ENCODE measurements at places on chromosomes 7 and 10.

DNA sequence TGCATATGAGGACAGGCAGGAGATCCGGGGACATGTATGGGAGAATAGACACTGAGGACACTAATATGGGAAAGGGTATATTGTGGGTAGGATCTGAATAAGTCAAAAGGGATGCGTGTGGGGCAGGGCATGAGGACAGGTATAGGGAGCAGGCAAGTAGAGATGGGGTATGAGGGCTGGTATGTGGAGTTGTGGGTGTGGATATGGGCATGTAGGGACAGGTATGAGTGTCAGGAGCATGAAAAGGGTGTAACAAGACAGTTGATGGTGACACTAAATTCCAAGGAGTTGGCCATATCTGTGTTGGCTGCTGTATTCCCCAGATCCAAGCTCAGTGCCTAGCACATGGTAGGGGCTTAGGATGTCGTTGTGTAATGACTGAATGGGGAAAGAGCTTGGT is 84.4 kb upstream of the PAX2 start:
- no peak for DNase-seq

DNA sequence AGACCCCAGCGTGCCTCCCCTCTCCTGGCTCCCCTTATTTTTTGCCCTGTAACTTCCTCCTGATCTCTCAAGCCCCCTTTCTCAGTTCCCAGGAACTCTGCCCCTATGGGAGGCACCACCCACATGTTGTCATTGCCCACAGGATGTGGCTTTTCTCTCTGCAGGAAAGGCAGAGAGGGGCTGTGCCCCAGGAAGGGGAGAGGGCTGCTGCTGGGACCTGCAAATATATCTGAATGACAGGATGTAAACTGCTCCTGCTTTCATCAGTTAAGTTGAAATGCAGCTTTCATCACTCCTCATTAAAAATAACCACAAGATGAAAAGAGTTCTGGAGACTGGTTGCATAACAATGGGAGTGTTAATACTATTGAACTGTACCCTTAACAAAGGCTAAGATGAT is 103.3 kb downstream of the CLEC2L start:
- DNase-seq: peak; percentile 98

DNA sequence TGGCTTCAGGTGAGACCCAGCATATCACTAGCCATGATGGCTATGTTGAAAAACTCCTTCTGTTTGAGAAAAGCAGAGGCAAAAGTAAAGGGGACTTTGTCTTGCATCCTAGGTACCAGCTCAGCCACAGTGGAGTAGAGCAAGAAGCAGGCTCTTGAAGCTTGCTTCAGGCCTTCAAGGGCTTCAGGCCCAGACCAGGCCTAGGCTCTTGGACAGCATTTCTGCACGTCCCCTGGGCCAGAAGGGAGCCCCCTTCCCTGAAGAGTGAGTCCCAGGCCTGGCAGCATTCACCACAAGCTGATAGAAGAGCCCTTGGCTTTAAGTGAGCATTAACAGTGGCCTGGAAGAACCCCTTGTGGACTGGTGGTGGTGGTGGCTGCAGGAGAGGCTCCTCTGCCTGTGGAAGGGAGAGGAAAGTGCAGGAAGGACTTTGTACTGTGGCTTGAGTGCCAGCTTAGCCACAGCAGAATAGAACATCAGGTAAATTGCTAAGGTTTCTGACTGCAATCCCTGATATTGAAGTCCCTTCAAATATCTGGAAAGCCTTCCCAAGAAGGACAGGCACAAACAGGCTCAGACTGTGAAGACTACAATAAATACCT is 28.1 kb upstream of the FAM171A1 start:
- DNase-seq: no peak

GRCh38 chr10:36141856-36142560 is 499.9 kb upstream of the FZD8 start:
- no peak for DNase-seq

DNA sequence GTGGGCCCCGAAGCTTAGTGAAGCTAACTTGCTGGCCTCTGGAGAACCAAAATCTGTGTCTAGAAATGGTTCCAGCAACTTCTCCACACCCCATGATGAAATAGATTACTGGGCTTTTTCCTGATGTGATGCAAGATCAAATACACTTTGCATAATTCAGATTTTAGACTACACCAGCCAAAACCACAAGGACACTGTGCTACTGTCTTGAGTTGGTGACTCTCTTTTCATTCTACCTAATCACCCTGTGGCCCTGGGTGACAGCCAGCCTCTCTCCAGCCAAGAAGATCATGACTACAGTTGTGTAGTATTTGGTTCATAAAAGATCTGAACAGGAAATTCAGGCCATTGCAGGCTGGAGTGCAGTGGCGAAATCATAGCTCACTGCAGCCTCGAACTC is 22.2 kb downstream of the AZGP1 start:
- DNase-seq: peak; percentile 52

- DNase-seq: peak; percentile 71
These were observed 2.5 kb upstream of the GPR146 start for GRCh38 chr7:1041551-1042491.

DNA sequence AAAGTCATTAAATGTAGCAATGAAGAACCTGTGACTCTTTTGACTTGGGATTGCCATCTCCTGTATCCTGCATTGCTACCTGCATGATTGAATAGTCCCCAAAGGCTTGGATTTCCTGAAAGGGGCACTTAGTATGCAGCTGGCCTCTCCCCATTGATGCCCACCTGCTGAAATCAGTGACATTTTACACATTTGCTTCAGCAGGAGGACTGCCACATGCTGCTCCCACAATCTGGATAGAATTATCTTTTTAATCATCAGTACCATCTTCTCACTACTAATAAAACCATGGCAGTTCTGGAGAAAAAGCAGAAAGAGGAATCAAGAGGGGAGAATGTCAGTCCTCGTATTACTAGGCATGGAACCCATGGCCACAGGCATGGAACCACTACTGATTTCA is 67.8 kb downstream of the SLC13A1 start:
- DNase-seq: no peak

DNA sequence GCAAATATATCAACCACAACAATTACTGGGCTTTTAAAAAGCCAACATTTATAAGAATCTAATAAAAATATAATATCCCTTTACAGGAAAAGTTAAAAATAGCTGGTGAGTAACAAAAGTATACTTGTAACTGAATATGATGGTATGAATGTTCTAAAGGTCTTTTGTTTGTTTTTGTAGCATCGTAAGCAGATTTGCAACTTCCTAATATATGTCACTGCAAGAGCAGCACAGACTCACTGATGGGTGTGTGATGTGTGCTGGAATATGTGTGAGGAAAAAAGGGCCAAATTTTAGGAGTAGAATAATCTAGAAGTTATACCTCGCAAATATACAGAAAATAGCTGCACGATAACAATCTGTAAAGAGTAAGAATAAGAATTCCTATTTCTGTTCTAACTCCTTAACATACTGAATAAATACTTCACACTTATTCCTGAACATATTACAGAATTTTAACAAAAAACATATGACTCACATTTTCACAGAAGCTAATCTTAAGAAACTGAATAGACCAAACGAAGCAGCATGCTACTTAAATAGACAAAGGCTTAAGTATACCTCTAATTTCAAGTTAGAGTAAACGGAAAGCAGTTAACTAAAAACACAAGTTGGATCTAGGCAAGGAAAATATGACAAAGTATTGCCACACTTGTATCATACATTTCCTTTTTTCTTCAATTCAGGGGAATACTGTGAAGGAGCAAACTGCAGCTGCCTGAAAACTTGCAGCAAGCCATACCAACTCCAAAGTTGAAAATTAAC is 9.6 kb downstream of the ETV1 start:
- no peak for DNase-seq

DNA sequence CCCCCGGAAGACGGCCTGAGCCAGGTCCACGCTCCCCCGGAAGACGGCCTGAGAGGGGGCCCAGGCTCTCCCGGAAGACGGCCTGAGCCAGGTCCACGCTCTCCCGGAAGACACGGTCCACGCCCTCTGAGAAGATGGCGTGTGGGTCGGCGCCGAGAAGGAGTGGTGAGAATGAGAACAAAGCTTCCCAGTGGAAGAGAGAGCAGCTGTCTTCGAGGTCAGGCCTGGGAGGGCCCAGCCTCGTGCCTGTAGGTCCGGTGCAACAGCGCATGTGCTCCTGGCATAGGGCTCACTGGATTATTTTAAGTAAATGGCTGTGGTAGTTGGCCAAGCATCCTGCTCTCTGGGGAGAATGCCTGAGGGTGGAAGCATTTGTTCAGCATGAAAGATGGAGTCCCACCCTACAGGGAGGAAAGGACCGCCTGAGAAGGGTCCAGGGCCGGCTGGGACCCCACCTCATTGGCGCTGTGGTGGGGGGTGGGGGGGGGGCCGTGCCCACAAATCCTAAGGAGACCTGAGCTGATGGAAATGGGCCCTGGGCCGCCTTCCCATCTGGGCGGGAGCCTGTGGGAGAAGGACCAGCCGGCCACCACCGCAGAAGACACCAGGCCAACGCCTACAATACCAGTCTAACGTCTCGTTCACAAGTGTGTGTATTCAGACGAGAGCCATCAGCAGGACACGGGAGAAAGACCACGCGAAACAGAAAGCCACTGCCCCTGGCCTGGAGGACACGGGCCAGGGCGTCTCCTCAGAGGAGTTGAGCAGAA is 210.0 kb downstream of the WDR37 start:
- DNase-seq: no peak

GRCh38 chr10:23994459-23995046 is 214.4 kb upstream of the KIAA1217 start:
- no peak for DNase-seq

DNA sequence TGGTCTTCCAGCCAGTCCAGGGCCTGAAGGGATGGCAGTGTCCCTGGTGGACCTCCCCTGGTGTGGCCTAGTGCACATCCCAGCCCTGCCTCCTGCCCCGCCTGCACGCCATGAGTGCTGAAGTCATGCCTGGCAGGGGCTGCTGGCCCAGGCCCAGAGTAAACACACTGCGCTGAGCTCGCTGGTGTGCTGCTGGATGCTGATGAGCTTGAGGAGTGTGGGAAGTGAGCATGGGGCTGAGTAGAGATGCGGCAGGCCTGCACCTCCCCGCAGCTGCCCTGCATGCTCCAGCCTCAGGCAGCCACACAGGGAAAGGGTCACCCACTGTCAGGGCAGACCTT is 43.2 kb downstream of the HTRA1 start:
- no peak for DNase-seq

DNA sequence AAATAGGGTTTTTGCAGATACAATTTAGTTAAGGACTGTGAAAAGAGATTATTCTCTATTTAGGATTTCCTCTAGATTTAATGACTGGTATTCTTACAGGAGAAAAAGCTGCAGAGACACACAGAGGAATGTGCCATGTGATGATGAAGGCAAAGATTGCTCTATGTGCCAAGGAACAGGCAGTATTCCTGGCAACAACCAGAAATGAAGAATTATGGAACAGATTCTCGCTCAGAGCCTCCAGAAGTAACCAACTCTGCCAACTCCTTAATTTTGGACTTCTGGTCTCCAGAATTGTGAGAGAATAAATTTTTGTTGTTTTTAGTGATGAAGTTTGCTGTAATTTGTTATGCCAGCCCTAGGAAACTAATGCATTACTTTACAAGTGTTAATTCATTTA is 307.6 kb upstream of the SEMA3A start:
- no peak for DNase-seq

- no peak for DNase-seq
These were observed 9.3 kb upstream of the PAPOLB start for GRCh38 chr7:4871056-4871680.

GRCh38 chr10:118542745-118543144 is 52.7 kb downstream of the PRLHR start:
- DNase-seq: no peak

GRCh38 chr10:119149729-119150128 is 15.8 kb downstream of the SFXN4 start:
- DNase-seq: no peak

DNA sequence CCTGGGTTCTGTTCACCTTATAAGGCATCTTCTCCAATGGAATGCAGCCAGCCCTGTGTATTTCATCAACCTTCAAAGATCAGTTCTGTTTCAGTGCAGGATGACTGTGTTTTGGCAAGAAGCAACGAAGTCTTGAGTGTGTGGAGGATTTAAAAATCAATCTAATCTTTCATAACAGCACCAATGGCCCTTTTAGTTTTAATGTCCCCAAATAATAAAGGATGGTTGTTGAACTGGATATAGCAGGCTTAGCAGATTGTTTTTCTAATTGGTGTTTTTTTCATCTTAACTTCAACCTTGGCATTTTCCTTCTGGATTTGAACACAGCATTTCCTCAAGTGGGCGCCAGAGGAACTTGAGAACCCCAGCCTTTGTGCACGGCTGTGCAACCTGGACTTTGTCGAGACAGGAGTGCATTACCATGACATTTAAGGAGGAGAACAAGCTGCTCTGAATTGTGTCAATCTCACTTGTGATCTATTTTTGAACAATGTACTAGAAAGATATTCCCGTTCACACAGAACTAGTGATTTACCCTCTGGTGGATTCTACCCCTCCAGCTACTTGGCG is 313.3 kb upstream of the AKR1E2 start:
- DNase-seq: no peak

GRCh38 chr7:99371376-99371920 is 3.1 kb upstream of the ARPC1B start:
- no peak for DNase-seq

DNA sequence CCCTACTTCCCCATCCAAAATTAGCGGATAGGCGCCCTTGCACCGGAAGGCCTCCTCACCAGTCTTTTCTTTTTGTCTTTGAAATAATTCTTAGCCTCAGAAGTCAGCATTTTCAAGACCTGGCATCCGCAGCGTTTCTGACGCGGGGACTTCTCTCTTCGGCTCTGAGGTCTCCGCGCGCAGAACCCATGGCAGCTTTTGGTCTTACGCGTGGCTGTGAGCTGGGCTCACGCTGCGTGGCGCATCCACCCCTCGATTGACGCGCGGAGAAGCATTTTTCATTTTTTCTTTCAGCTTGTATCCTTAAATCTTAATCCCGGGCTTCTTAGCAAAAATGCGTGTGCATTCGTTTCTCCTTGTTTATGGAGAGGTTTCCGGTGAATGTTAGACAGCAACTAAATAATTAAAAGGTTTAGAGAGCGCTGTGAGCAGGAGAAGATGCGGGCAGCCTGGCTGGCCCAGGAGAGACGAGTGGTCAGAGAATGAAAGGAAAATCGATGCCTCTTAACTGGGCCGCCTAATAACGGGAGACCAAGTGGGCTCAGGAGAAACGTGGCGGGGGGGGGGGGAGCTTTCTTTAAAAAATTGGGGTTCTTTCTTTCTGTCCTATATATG is 2.0 kb upstream of the GATA3 start:
- no peak for DNase-seq

DNA sequence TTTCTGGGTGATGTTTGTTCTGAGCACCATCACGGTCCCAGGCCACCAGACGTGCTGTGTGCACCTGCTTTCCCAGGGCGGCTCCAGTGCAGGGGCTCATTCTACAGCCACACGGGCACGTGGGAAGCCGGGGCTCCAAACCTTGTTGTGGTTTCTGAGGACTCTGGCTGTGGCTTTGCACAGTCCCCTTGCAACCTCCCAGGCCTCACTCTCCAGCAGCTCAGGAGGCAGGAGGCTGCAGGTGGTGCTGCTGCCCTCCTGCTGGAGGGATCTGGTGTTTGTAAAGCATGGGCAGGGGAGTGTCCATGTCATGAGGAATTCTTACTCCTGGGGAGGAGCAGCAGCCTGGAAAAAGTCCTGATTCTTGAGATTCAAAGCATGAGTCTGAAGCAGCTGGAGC is 54.3 kb downstream of the INSYN2A start:
- no peak for DNase-seq

GRCh38 chr7:94559972-94560371 is 50.4 kb downstream of the CASD1 start:
- DNase-seq: no peak

Data from GF-D8 (cell line).